Stimulated activated CD4-positive, alpha-beta T cell treated with anti-CD3 and anti-CD28 coated beads, Interleukin-4, amount 100 ng/mL, for 24 hours (primary cell): ENCODE measurements at places on chromosomes 7 and 10.
A peak's percentile ranks its signal among the peaks of the same experiment; 100 is the strongest.

DNA sequence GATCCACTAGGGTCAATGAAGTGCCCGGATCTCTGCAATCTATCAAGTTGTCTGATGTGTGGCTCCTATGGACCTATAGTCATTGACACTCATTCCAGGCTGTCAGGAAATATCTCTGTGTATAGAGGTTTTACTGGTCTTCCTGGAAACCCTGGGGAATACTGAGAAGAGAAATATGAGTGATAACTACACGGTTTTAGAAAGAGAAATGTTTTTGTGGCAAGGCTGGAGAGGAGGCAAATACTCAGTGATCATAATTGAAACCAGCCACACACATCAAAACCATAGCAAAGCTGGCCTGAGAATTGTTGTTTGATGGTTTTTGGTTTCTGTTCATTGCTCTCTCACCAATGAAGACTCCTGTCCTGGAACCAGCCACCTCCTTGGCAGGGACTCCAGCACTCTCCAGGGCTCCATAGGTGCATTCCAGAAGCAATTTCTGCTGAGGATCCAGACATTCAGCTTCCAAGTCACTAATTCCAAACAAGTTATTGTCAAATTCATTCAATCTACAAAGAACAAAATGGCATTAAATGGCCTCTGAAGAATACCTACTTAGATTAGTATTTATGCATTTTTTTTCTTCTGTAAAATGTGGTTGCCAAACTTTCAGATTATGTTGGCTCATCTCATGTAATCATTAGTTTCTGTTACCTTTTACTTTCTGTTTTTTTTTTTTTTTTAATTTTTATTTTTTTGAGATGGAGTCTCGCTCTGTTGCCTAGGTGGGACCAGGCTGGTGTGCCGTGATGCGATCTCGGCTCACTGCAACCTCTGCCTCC lies 108.6 kb upstream of the ABI1 start:
- no peak for DNase-seq

- no peak for DNase-seq
Observed at GRCh38 chr10:77940225-77940624, 13.7 kb upstream of the DLG5 start.

- no peak for DNase-seq
Observed at GRCh38 chr10:27844223-27844622, 98.6 kb upstream of the MKX start.

- DNase-seq: no peak
Observed at GRCh38 chr7:101510297-101510696, 118.8 kb downstream of the MYL10 start.

GRCh38 chr7:147151661-147152060 lies 1035.1 kb downstream of the CNTNAP2 start:
- DNase-seq: no peak

DNA sequence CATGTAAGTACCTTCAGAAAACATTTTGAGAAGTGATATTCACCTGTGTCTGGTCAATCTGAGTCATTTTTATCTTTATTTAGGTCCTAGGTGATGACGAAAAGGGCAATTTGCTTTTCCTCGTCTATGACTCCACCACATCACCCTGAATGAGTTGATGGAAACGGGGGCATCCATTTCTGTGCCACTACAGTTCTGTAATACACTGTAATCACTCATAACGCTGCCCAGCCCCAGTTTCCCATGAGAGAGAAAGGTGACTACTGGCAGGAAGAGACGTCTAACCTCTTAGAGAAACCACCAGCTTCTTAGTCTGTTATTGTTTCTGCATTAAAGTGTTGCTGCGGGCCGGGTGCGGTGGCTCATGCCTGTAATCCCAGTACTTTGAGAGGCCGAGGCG lies 205.3 kb upstream of the MKLN1 start:
- DNase-seq: no peak

DNA sequence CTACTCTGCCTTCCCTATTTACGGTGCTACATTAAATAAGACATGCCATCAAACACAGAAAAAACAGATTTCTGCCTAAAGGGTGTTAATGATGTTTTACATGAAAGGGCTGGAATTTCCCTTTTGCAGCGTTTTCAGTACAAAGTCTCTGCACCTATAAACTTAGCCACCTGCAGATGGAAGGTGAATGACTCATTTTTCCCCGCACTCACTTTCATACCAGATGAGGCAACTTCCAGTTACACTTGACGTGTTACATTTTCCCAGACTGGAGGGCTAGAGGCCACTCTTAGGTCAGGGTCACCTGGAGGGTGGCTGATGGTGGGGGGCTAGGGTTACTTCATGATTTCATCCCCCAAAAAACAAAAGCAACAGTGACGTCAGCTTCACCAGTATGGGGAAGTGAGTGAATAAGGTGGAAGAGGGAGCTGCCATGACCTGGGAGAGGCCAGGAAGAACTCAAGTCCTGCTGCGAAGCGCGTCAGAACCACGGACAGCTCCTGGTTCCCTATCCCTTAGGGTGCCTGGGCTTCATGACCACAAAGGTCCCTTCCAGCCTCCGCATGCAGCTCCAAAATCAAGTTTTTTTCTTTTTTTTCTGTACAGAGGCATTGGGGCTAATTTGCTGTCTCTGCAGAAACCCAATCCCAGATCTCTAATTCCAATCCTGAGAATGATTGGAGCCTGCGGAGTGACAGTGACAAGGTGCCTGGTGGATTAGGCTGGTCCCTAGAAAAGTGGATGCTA lies 94.0 kb downstream of the ADARB2 start:
- DNase-seq: peak; percentile 49

DNA sequence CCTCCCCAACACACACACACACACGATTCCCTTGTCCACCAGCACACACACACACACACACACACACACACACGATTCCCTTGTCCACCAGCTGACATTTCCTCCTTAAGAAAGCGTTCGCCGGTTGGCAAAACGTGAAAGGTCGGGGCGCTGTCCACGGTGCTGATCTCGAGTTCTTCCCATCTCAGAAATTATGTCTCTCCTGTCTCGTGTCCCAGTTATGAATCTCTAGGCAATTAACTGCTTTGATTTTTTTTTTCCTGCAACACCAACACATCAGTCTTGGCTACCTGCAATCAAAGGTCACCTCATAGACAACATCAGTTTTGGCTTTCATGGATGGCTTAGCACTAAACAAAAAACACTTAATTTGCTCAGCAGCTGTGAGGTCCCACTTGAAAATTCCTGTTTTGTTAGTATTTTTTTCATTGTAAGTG lies 1.9 kb downstream of the INA start:
- peak; percentile 43 for DNase-seq

GRCh38 chr7:76328389-76328788 lies 25.9 kb downstream of the HSPB1 start:
- no peak for DNase-seq

DNA sequence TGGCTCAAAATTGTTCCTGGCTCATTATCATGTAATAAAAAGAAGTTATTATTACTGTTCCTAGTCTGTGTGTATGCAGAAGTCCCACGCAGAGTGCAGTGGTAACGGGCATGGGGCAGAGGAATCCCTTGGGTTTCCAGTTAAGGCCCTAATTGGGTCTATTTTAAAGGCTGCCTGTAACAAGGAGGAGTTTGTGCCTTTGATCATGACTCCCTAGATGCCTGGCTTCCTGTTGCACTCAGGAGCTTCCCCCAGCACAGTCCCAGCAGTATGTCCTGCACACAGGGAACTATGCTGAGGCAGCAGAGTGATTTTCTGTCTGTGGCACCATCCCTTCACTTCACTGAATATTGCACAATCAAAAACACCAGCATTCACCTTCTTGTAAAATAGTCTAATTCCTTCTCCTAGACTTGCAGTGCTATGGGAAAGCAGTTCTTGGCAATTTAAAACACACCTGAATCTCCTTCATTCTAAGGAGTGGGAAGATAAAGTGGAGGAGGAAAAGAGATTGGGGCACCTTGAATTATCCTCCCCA lies 22.9 kb downstream of the SORCS1 start:
- no peak for DNase-seq

DNA sequence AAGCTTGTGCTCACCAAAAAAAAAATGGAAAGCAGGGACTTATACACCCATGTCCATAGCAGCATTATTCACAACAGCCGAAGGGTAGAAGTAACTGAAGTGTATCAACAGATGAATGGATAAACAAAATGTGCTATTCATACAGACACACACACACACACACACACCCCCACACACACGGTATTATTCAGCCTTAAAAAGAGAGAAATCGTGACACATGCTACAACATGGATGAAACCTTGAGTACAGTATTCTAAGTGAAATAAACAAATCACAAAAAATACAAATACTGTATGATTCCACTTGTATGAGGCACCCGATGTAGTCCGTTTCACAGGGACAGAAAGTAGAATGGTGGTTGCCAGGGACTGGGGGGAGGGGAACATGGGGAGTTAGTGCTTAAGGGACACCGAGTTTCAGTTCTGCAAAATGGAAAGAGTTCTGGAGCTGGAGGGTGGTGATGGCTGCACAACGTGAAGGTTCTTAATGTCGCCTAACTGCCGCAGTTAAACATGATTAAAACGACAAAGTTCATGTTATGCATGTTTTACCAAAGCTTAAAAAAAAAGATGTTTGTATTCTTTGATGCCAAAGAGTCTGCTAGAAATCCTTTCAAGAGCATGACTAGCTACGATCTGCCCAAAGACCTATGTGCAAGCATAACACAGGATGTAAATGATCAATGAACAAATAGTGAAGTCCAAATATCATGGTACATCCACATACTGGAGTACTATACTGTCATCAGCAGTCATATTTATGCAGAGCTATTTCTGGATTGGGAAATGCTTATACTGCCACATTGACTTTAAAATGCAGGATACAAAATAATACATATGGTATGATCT lies 7.2 kb downstream of the TNS3 start:
- no peak for DNase-seq

GRCh38 chr7:713488-714230 lies 12.8 kb upstream of the DNAAF5 start:
- DNase-seq: no peak

- no peak for DNase-seq
Observed at GRCh38 chr10:11255796-11256444, 238.2 kb downstream of the CELF2 start.

- DNase-seq: no peak
Observed at GRCh38 chr10:118914629-118915028, 114.9 kb upstream of the NANOS1 start.

DNA sequence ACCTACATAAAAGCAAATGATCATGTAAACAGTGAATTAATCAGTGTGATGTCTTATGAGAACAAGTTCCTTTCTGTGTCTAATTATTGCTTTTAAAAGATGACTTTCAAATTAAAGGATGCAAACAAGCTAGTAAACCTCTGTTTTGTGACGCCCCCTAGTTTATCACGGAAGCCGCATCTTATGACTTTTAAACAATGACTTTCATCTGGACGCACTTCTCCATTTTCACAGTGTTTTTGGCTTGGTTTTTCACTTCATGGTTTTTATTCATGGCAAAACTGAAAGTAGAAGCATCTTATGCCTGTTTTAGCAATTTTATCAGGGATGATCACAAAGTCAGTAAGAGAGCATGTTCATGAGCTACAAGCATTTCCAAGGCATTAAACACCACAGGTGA lies 35.0 kb downstream of the ITGA8 start:
- DNase-seq: no peak

- DNase-seq: peak; percentile 30
Observed at GRCh38 chr10:29689001-29689400, 54.2 kb upstream of the SVIL start.

DNA sequence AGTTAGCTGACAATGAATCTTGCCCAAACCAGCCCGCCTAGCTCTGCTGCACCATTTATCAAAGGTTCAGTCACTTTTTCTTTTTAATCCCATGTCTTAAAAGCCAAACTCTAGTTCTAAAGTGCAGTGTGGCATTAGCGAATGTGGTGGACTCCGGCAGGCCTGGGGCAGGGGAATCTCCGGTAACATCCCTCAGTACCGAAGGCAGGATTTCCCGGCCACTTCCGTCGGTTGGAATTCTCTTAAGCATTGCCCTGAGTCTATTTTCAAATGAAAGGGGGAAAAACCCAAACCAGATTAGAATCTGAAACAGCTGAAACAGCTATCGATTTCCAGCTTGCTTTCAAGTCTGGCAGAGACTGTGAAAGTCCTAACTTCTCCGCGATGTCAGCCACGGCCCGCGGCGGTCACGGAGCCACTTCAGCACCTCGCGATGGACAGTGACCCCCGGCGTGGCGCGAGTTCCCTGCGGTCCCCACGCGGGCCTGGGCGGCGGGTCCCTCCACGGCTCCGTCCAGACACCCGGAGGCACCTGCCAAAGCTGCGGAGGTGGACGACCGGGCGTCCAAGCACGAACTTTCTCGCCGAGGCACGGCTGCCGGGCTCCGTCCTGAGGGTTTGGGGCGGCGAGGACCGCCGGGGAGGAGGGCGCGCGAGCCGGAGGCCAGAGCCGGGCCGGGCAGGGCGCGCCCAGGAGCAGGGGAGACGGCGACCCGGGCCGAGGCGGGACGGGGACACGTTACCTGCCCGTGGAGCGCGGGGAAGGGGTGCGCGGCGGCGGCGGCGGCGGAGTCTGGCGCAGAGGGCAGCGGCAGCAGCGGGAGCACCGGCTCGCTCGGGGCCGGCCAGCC lies 745 bp downstream of the TCERG1L start:
- no peak for DNase-seq

DNA sequence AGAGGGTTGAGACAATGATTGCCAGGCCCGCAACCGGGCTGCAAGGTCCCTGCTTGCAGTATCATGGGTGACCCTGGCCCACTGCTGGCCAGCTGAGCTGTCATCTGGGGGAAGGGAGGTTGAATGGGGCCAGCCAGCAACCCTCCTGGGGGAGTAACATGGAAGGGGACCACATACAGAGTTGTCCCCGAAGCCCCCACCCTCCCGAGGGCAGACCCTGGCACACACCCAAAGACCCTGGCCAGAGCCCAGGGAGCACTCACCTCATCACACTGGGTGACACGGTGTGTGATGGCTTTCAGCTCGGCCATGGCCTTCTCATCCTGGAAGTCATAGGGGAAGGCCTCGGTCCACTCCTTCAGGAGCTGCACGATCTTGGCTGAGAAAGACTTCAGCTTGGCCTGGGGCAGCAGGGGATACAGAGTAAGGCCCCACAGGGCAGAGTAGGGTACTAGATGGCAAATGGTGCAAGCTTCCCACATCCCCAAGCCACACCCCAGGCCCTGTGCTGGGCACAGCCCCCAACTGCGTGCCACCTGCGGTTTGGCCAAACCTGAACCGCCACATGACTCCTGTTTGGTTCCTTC lies 63.4 kb downstream of the CSGALNACT2 start:
- DNase-seq: peak; percentile 2

DNA sequence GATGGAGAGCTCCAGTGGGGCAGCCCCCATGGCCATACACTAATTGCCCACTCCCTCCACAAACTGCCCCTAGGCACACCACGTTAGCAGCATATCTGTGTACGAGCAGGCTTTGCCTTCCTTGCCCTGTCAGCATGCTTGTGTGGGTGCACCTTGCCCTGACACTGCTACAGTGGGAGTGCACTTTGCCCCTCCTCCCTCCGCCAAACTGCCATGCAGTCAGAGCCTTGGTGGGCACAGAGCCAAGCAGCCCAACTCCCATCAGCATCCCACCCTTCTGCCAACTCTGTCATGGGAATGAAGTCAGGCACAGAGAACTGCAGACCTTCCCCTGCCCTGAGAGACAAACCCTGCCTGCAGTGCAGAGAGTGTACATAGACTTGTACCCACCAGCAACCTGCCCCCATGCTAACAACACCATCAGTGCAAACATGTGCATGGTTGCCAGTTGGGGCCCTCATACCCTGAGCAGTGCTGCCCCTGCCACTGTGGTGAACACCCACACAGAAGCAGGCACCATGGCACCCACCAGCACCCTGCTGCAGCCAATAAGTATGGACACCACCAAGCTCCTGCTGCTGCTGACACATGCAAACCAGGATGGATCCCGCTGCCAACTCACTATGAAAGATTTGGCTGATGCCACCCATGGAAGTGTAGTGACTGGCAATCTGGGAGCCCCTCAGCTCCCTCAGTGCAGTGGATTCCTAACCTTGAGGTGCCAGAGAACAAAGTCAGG lies 1197.7 kb upstream of the CELF2 start:
- no peak for DNase-seq
